ENCODE measurements at places on chromosomes 7 and 10.

DNA sequence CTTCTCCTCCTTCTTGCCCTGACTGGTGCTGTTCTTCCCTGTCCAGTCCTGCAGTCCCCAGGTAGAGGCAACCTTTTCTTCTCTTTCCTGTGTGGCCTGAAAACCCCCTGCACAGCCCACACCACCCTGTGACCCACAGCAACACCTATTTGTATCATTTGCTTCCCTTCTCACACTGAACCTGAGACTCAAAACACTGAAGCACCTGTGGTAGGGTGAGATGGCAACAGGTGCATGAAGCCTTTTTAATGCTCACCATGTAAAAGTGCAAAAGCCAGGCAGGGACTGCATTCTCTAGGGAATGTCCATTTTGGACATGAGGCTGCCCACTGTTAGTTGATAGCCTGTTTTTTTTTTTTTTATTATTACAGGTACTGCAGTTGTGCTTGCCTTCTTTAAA lies 71.4 kb downstream of the LRMDA start:
- DNase-seq = no peak

- peak; percentile 35 for DNase-seq
Observed at GRCh38 chr7:74059681-74060588, 23.7 kb upstream of the LIMK1 start.

- no peak for DNase-seq
Observed at GRCh38 chr10:86342111-86342863, 24.3 kb downstream of the GRID1 start.

DNA sequence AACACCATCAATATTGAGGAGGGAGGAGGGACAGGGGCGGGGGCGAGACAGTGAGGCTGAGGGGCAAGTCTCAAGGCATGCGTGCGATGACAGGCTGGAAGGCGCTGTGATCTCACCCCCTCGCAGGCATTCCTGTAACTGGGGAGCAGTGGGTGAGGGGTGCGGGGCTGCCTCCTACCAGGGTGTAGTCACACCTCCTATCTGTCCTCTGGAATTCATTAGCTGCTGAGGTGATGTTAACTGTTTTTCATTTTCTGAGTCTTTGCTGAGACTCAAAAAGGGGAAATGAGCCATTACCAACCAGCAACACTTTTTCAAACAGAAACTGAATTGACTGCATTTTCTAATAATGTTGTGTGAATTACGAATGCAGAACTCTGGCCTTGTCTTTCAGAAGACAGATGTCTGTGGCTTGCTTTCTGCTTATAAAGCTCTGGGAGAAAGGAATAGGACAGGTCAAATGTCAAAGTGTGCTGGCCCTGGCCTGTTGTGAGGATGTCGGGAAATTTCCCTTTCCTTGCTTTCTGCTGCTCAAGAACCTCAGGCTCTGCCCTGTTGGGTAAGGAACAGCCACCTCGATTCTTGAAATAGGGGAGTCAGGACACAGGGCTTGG lies 23.7 kb upstream of the CDH23 start:
- no peak for DNase-seq

DNA sequence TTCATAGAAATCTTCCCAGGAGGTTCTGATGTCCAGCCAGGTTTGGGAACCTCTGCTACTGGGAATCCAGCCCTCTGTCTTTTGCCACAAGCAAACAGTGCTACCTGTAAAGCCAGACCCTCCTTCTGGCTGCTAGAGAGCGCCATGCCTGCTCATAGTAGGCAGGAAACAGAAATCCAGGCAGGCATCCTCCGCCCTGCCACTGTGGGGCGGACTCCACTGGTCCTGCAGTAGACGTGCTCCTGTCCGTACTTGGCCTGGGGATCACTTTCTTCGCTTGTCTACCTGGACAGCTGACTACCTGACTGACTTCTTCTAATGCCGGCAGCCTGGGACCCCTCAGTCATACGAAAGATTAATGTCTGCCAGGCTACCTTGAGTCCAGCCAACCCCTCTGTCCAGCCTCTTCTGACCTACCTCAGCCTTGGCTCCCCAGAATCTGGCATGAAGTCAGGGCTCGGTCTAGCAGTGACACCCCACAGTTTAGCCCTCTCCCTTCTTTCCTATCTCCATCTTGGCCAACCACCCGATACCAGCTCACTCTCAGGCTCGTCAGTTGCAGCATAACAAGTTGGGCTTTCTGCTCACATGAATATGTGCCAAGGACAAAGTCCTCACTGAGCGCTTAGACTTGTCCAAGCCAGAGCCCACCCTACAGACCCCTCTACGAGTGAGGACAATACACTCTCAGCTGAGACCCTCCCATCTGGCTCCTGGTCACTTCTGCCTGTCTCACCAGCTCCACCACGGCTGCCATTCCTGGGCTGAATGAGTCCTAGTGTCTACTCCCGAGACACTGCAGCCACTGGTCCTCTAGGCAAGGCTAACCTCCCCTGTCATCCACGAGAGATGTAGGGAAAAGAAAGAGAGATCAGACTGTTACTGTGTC lies 43.9 kb upstream of the OPALIN start:
- peak; percentile 39 for DNase-seq

GRCh38 chr10:6202098-6202683 lies 541 bp upstream of the PFKFB3 start:
- DNase-seq = no peak

- no peak for DNase-seq
Observed at GRCh38 chr10:5560142-5560816, 35.5 kb downstream of the CALML3 start.

DNA sequence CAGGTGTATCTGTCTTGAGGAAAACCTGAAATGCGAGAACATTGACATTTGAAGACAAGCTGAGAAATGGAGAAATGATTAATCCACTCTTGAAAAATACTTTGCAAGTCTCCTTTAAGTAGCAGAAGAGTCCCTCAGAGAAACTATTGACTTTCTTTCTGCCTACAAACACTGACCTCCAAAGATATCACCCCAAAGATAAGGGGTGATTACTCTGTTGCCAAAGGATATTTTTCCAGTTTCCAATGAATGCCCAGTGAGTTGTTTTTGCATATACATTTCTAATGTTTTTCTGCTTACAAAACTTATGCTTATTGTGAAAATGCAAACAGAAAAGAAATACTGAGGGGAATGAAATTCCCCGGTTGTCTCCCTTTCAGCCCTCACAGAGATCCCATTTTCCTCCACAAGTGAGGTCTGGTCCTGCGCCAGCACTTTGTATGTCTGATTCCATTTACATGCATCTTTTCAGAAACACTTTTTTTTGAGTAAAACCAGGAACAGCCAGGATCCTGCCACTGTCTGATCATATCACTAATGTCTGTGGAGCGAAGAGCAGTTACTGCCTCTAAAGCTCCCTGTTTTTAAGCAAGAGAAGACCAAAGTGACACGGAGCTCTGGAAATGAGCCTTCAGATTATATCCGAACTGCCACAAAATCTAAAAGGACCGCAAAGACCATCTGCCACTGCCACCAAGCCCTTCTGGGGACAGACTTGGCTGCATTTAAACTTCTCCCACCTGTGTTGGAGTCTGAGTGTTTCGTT lies 82.9 kb upstream of the PDCD4 start:
- DNase-seq = no peak

- no peak for DNase-seq
Observed at GRCh38 chr10:113604572-113604971, 51.7 kb downstream of the HABP2 start.

- DNase-seq = no peak
Observed at GRCh38 chr7:131591687-131592319, 35.4 kb upstream of the PODXL start.

GRCh38 chr10:71383972-71384687 lies 12.6 kb upstream of the CDH23 start:
- peak; percentile 91 for DNase-seq

DNA sequence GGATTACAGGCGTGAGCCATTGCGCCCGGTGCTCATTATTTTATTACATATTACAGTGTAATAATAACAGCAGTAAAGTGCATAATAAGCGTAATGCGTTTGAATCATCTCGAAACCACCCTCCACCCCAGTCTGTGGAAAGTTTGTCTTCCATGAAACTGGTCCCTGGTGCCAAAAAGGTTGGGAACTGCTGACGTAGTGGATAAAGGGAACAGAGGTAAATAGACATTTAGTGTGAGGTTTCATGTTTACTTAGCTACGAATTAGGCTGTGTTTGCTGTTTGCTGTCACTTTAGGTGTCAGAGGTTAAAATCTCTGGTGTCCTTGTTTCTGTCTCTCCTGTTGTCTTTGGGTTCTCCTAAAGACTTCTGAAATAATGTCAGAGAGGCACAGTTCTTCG lies 60.3 kb upstream of the SLC39A12 start:
- DNase-seq = no peak

- no peak for DNase-seq
Observed at GRCh38 chr7:70229242-70229641, 631.0 kb downstream of the AUTS2 start.

DNA sequence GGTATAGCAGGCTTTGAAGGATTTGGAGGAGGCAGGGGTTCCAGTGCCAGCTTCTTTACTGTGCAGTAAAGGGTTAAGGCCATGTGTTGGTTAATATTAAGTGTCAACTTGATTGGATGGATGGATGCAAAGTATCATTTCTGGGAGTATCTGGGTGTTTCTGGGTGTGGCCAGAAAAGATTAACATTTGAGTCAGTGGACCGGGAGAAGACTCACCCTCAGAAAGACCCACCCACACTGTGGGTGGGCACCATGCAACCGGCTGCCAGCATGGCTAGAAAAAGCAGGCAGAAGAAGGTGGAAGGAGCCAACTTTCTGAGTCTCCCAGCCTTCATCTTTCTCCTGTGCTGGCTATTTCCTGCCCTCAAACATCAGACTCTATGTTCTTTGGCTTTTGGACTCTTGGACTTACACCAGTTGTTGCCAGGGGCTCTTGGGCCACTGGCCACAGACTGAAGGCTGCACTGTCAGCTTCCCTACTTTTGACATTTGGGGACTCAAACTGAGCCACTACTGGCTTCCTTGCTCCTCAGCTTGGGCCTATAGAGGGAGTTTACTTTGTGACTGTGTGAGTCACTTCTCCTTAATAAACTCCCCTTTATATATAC lies 6.8 kb upstream of the TRUB1 start:
- no peak for DNase-seq

GRCh38 chr7:109844362-109844761 lies 1246.6 kb upstream of the LRRN3 start:
- DNase-seq = peak; percentile 20

GRCh38 chr7:1639071-1639470 lies 31.0 kb upstream of the ELFN1 start:
- no peak for DNase-seq

- no peak for DNase-seq
Observed at GRCh38 chr7:100880645-100881044, 5.7 kb downstream of the SRRT start.

DNA sequence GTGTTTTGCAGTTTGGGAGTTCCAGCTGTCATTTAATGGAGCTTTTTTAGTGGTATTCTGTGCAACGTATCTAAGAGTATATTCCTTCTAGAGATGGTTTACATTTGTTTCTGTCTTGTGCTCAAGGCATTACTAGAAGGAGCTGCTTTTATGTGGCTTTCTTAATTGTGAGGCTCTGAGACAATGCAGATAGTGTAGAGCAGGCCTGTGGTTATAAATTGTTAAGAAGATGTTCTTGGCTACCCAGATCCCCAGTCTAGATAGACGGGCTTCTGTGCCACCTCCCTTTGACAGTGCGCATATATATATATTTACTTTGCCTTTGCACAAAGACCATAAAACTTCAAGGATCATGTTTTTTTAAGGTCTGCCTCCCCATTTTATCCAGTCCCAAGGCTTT lies 160.8 kb upstream of the PODXL start:
- no peak for DNase-seq

GRCh38 chr7:73770002-73770859 lies at the start of gene CLDN3:
Gene CLDN3, minus strand, starts transcription at chr7:73770270. Its CDS starts 221 bp downstream, at chr7:73770049.
- peak; percentile 87 for DNase-seq

- no peak for DNase-seq
Observed at GRCh38 chr10:77574438-77574837, 63.2 kb downstream of the KCNMA1 start.

- no peak for DNase-seq
Observed at GRCh38 chr7:102075126-102075525, 211.5 kb upstream of the SH2B2 start.

- DNase-seq = no peak
Observed at GRCh38 chr10:129035052-129035827, 431.8 kb upstream of the MGMT start.

- no peak for DNase-seq
Observed at GRCh38 chr7:23212395-23212794, 30.5 kb downstream of the NUP42 start.

DNA sequence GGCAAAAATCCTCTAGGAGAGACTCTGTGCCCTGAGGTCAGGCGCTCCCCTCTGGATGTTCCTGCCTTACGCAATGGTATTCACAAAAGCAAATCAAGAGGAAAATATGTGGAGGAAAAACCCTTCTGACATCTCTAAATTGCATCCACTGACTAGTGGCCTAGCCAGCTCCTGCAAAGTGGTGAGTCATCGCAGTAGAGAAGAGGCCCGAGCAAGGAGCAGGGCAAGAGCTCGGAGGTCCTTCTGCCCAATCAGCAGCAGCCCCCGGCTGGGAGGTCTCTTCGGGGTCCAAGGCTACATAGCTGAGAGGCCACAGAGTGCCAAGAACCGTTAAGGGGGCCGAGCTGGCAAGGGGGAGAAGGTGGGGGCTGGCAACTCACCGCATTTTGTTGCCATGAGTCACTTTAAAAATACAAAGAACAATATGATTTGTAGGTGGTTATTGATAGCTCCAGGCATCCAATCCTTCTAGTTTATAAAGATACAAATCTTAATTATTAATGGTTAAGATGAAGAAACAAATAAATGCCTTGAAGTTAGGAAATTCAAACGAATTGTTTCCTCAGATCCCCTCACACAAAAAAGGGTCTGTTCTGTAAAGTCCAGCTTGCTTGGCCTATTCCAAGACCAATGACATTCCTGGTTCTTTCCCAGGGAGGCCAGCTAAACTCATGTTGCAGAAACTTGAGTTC lies 161.6 kb downstream of the PKD1L1 start:
- DNase-seq = no peak

DNA sequence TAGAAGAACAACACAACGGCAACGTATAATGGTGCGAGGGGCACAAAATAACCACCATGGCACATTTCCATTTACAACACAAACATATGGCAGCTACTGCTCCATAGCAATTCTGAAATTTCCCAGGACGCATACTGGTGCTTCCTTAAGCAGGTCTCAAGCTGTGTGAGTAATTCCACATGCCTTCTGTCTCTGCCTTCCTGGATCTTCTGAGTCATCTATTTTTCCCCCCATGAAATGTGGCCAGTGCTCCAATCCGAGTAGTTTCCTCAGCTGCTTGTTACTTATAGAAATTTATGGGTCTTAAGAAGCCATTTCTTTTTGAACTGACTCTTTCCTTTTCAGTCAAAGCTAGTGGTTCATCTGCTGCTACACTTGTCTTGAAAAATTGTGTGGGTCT lies 256.6 kb upstream of the KLF6 start:
- DNase-seq = no peak

- no peak for DNase-seq
Observed at GRCh38 chr10:131146790-131147189, 164.7 kb downstream of the TCERG1L start.

- no peak for DNase-seq
Observed at GRCh38 chr7:70346844-70347462, 748.7 kb downstream of the AUTS2 start.

- DNase-seq = no peak
Observed at GRCh38 chr10:9957351-9957750, 1060.3 kb upstream of the CELF2 start.

All from WERI-Rb-1 (cell line).